ENCODE measurements at places on chromosomes 2 and 18. TPM values are rescaled to one million over a fixed set of nuclear protein-coding genes. Genes with fewer than 3 reads are reported as not detected.
A peak's percentile ranks its signal among the peaks of the same experiment; 100 is the strongest.

GRCh38 chr2:62801814-62802523, 96.5 kb downstream of the EHBP1 start:
- DNase-seq: peak; percentile 8

- DNase-seq: no peak
Observed at GRCh38 chr18:48921305-48922225, 29.2 kb downstream of the SMAD7 start.

DNA sequence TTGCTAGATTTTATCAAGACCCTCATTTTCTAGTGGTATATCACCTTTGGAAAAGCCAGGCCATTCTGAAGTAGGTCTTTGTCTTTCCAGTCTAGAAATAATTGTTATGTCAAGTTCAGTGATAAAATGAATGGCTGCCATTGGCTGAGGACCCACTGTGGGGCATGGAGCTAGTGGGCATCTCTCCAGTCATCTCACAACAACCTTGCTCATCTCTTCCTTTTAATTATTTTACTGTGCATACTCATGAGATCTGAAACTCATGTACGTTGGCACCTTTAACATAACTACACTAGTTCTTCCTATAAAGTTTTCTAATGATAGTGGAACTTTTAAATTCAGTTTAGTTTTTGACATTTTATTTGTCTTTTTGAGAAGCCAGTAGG, 240.9 kb downstream of the SLC8A1 start:
- no peak for DNase-seq

DNA sequence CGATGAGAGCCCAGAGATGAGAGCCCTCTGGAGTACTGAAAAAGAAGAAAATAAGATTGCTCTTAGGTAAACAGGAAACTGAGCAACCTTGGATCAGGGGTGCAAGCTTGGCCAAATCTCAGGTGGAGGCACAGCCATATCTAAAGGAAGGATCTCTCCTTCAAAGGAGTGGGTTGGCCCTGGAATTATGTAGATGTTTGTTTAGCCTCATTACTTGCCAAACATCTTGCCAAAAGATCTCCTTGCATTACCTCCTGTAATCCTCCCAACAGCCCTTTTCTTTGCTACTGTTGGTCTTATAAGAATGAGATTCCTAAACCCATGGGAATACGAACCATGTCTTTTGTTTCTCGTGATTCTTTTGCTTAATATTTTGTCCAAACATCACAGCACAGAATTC, 332.6 kb upstream of the NCKAP5 start:
- DNase-seq: no peak

DNA sequence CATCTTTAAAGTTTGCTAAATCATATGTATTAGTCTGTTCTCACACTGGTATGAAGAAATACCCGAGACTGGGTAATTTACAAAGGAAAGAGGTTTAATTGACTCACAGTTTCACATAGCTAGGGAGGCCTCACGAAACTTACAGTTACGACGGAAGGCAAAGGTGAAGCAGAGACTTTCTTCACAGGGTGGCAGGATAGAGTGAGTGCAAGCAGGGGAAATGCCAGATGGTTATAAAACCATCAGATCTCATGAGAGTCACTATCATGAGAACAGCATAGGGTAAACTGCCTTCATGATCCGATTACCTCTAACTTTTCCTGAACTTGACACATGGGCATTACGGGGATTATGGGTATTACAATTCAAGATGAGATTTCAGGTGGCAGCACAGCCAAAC, 1075.2 kb upstream of the NRXN1 start:
- no peak for DNase-seq

DNA sequence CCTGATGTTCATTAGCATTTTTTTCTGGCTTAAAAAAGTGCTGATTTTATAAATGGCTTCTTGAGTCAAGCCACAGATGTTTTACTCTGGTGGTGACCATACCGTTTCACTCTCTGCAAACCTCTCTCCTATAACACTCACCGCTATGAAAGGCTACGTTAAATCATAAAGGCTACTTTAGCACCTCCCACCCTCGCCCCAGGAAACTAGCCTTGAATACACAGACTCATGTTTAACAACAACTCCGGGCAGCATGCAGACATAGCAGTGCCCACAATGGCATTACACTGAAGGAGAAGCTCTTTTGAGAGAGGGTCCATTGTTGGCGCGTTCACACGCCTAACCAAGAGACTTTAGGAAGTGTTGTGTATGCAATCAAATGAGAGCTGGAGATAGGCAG, 5.6 kb downstream of the MYT1L start:
- no peak for DNase-seq

DNA sequence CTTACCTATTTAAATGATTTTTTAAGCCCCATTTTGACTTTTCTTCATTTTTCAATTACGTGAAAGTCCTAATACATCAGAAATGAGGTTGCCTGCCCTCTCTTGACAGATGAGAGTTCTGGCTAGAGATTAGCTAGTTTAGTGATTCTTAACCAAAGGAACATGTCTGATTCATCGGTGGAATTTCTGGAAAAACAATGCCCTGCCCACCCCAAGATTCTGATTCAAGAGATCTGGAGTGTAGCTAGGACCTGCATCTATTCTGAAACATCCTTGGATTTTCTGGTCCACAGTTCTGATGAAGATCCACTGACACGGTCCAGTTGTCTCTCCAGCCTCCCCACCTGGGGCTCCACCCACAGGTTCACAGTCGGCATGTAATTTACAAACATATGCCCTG, 111.2 kb downstream of the KLF7 start:
- peak; percentile 39 for DNase-seq

DNA sequence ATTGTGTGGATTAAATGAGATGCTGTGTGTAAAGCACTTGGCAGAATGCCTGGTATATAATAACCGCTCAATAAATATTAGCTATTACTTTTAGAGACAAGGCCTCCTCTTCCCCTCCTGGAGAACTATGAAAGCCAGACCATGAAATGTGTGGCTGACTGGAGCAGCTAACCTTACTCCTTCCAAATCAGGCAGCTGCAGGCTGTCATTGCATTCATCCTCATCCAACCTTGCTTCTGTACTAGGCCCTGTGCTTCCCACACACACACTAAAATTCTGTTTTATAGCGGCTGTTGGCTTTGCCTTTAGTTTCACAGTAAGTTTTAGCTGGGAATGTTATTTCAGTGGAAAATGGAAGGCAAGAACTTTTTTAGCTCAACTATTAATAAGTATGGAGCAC, 10.2 kb upstream of the SP9 start:
- DNase-seq: no peak

DNA sequence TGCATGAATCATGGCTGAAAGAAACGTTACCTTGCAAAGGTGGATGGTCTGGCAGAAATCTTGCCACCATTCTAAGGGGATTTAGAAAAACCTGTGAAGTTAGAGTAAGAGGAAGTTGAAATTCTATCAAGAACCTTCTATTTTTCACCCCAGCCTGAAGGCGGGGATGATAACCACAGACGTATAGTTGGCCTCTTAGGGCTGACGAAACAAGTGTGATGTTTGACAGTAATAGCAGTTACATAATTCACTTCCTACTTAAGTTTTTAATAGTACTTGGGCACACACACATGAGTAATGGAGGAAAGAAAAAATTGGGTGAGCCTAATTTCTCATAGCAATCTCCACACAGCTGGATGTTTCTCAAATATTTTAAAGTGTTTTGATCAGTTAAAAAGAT, 336.6 kb upstream of the SALL3 start:
- no peak for DNase-seq

GRCh38 chr2:197296835-197297234, 13.7 kb downstream of the ANKRD44 start:
- DNase-seq: no peak

DNA sequence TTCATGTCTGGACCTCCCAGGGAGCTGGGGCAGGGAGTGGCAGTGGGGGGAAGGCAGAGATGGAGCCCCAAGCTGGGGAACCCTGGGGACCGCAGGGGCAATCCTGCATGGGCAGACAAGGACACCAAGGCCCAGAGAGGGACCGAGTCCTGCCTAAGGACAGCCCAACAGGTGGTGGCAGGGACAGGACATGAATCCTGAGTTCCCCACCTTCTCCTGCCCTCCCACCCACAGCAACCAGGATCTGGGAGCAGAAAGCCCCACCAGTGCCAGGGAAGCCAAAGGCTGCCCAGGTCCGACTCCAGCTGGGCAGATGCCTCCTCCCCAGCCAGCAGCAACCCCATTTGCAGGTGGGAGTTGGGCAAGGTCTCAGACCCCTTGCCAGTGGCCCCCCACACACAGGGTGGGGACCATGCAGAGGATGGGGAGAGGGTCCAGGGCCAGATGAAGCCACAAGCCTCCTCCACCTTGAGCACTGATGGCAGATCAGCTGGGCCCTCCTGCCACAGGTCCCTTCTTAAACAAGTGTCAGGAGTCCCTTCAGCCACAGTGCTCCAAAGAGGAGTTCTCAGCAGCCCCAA, 6.3 kb downstream of the ADRA2B start:
- DNase-seq: no peak

DNA sequence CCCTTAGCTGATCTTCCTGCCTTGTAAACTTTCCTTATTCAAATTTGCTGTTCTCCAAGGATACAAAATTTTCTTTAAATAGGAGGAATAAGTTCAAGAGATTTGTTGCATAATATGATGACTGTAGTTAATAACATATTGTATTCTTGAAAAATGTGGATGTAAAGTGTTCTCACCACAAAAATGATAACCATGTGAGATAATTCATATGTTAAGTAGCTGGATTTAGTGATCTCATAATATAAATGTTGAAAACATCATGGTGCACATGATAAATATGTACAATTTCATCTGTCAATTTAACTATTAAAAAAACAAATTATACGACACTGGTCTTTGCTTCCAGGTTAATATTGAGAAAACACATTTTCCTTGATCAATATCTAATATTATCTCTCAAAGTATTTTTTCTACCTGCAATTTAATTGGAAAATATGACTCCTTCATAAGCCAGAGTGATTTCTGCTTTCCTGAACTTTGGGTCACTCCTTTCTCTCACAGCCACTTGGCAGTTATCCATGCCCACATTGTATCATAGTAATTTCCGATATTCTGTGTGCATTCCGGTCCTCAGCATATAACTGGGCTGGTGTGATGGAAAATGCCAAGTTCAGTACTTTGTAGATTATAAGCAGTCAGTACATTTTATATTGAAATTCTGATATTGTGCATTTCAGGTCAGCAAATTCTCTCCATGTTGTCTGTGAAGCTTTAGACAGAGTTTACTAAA, 152.6 kb downstream of the GULP1 start:
- DNase-seq: peak; percentile 30

DNA sequence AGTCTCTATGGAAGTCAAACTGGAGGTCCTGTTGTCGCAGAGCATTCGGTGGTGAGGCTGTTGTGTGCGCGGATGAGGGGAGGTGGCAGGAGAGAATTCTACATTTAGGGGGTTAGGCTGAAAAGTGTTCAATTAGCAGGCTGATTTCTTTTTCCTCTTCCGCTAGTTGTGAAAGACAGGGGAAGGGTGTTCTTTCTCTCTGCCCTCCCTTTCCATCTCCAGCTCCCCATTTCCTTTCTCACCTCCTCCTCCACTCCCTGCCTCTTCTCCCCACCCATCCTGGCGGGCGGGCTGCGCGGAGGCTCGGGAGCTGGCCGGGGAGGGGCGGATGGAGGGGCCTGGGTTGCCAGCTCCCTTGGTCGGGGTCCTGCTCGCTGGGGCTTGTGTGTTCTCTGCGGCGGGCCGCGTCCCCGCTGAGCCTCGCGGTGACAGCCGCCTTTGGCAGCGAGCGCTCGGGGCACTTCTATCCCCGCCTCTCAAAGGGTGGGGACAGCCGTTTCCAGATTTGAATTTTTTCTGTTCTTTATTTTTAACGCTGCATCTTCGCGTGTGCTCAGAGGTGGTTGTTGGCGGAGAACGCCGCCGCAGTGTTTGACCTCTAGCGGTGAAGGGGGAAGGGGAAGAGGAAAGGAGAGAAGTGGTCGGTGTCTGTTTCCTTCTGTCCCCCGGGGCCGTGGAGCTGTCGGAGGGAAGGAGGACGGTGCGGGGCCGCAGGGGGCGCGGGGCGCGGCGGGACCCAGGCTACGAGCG, 3.6 kb downstream of the SOX11 start:
- peak; percentile 55 for DNase-seq

DNA sequence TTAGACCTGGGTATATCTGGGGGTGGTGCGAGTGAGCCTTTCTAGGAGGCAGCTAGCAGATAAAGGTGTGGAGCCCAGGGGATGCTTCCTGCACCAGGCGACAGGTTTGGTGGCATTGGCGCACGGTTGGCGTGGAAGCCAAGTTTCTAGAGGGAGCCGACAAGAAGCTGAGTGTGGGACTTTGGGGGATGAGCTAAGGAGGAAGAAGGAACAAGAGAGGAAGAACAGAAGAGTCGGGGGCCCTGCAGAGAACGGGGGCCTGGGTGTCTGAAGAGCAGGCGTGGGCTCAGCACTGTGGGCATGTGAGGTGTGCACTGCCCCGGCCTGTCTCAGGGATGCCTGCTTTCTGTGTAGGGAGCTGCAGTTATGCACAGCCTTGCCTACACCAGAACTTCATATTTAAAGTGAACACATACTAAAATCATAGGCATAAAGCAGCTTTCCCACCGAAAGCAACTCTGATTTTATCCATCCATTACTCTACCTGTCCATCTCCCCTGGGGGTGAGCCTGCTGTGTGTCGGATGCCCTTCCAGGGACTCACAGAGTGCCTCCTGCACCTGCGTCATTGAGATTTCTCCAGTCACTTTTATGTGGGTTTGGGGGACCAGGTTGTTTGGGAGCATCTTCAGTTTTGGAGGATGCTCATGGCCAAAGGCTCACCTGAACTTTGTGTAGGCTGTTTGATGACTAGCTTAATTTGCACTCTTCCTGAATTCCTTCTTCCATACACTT, 149.7 kb downstream of the LDLRAD4 start:
- DNase-seq: no peak

- DNase-seq: peak; percentile 26
Observed at GRCh38 chr2:5176764-5177163, 515.4 kb upstream of the SOX11 start.

GRCh38 chr18:78146136-78147085, 833.2 kb upstream of the SALL3 start:
- no peak for DNase-seq

GRCh38 chr2:65800998-65801397, 368.6 kb upstream of the SPRED2 start:
- peak; percentile 23 for DNase-seq

GRCh38 chr2:53475766-53476165, 291.8 kb upstream of the CHAC2 start:
- DNase-seq: no peak

DNA sequence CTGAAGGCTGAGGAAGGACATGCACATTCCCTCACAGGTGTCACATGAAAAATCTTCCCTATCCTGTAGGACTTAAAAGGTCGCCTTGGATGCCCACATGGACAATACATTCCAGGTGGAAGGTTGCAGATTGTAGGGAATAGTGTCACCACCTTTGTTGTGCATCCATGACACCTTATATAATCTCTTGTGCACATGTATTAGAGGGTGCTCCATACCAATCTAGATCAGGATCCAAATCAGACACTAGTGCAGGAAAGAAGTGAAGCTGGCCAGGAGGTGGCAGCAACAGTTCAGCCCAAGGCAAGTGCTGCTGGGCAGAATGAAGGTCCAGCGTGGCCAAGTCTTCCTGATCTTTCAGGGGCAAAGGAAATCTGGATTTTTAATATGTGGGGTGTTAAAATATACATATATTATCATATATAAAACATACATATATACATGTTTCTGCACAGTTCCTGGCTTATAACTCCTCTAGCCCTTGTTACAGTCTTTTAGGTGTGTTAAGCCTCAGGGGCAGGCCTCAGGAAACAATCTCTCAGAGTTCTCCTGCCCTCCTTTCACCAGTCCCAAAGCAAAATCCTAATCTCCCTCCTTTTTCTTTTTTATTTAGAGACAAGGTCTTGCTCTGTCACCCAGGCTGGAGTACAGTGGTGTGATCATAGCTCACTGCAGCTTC, 16.6 kb downstream of the NIF3L1 start:
- peak; percentile 74 for DNase-seq

The POLR1A gene
- total RNA-seq: 27.4 TPM

The BCS1L gene
- 39.2 TPM for total RNA-seq

The STARD6 gene
- 0.28 TPM for total RNA-seq

The AQP12A gene
- not detected for total RNA-seq
